CD4-positive, alpha-beta T cell treated with Interleukin-10 for 1 hour (primary cell): ENCODE measurements at places on chromosomes 5 and 9.
A peak's percentile ranks its signal among the peaks of the same experiment; 100 is the strongest.

DNA sequence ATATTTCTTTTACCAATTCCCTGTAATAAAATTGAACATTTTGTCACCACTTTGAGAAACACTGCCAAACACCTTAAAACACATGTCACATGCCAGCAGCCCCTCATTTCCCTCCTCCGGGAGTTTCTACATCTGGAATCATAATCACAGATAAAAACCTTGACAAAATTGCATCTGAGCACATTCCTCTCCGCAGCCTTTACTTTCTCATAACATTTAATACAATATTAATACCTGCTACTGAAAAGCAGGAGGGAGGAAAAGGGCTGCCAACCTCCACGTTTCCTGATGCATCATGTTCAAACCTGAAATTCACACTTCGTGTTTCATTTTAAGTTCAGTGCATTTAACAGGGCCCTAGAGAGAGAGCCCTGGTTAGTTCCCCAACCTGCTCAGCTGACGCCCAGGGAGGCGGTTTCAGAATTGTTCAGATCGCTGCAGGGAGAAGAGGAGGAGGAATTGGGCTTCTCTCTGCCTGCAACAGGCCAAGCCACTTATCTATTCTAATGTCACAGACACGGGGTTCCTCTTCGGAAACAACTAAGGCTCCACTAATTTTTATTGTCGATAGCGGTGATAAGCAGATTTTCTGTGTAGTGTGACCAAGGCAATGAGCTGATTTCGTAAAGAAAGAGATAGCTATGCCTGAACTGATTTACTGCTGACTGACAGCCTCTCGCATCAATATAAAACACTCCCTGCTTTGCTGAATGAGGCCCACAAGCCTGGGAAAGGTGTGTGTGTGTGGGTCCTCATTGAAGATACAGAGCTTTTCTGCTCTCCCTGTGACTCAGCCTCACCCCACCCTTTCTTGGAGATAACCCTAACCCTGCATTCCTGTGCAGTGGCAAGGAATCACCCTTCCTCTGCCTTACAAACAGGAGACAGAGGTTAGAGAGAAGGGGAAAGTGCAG lies 4.9 kb upstream of the LHX2 start:
- no peak for DNase-seq

DNA sequence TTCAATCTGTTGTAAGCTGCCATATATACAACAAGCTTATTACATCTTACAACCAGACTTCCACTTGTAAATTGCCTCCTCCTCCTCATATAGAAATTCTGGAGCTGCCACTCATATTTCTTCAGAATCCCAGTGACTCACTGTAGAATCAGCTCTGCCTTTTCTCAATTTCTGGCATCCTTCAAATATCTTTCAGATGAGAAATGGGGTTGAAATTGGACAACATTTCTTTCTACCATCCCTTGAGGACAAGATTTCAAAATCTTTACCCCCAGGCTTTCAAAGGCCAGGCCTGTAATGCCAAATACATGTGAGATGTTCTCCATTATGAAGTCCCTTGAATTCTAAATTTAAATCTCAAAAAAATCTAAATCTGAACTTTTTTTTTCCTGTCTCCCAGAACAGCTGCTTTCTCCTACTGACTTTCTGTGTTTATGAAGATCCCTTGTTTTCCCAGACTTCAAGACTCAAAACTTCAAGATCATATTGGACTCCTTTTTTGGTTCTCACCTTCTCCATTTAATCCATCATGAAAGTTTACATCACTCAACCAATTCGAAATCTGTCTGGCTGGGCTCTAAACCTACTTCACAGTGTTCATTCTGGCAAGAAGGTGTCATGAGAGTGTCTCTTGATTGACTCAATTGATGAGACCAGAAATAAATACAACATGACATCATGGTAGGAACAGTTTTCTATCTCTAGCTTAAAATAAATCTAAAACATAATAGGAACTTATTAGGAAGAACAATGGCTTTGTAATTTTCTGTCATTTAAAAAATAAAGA lies 109.8 kb downstream of the HMHB1 start:
- DNase-seq: no peak

GRCh38 chr9:82010711-82011110 lies 22.1 kb downstream of the SPATA31D1 start:
- no peak for DNase-seq

DNA sequence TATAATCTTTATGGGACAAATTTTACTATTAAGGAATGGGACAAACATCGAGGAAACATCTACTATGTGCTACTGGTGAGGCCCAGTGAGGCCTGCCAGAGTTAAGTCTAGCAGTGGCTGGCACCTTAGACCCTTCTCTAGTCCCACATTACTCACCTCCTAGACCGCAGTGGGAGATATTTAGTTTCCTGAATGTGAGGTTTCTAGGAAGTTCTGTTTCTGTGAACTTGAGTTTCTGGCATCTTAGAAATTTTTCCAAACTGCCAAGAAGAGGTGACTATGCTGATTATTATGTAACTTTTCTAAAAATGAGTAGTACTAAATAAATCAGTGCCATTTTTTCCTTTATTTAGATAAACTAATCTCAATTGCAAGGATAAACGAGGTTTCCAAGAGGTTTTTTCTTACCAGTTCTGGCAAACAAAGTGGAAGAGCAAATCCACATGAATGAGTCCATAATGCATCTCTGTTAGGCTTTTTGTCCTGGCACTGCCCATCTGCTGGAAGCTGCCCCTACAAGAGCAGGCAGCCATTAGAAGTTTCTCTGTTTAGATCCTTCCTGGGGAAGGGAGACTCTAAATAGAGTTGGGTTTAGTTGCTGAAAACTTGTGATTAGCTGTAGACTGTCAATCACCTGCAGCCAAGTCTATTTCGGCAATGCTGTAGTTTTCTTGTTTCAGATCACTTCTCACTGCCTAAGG lies 348.7 kb downstream of the MAN2A1 start:
- DNase-seq: no peak

- no peak for DNase-seq
These were observed 608.6 kb downstream of the SLCO4C1 start for GRCh38 chr5:101687349-101687985.

DNA sequence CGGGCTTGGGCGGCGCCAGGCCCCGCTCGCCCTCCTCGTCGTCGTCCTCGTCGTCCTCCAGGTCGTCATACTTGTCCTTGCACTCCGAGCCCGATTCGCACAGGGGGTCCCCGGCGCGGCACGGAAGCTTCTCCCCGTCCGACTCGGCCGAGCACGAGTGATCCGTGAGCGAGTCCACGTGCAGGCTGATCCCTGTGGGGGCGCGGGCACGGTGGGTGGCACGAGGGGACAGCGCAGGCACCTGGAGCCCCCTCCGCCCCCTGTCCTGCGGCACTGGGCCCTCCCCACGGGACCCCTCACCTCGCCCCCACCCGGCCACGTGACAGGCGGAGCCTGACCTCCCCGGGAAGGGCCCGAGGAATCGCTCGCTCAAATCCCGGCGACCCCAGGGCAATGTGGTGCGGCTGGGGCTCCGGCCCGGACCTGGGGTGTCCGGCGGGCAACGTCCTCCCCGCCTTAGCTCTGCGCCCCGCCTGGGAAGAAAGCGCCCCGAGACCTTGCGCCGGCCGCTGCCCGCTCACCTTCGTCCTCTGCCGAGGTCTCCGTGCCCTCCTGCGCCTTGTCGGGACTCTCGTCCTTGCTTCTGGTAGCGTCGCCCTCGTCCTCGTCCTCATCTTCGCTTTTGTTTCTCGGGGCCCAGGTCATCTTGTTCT lies 2.5 kb downstream of the IRX2 start:
- DNase-seq: no peak

DNA sequence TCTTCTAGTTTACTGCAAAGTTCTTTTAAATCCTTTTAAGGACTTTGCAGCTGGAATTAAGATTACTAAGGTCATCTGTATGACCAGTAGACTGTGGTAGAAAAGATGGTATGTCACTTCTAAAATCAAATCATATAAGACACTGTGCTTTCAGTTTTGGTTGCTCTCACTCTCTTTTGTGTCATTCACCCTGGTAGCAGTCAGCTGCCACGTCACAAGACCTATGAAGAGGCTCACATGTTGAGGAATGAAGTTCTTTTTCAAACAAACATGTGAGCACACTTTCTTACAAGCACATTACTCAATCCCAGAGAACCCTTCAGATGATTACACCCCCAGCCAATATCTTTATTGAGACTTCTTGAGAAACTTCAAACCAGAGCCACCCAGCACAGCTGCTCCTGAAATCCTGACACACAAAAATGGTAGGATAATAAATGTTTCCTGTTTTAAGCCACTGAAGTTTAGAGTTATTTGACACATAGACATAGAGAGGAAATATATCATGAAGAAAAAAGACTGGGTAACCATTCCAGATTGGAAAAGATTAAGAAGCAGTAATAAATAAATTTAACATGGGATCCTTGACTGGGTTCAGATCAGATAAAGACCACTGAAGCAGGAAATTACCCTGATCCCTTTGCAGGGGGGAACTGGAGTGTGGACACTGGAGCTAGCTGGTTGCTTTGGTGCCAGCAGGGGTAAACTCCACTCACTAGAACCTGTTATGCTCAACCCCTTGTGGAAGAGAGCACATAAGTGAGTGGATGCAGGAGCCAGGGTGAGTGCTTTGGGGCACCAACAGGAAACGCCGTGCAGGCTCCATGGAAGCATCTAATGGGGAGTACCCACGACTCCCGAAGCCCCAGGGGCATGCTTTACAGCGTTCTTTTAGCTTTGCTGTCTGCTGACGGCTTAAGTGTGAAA lies 64.1 kb downstream of the SLCO4C1 start:
- DNase-seq: no peak

DNA sequence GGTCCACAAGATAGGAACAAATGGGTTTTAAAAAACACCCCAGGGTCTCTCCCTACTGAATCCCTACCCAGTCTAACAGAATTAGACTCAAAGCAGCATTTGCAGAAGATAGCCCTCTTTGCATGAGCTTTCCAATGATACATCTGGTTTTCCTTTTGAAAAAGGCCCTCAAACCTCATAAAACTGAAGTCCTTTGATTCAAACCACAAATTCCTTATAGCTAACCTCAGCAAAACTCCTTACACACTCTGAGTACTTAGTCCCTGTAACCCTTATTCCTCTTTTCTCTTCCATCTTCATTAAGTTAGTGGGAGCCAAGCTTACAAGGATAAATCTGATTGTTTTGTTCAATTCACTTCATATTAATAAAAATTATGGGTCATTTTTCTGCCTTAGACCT lies 90.5 kb upstream of the TNC start:
- no peak for DNase-seq

DNA sequence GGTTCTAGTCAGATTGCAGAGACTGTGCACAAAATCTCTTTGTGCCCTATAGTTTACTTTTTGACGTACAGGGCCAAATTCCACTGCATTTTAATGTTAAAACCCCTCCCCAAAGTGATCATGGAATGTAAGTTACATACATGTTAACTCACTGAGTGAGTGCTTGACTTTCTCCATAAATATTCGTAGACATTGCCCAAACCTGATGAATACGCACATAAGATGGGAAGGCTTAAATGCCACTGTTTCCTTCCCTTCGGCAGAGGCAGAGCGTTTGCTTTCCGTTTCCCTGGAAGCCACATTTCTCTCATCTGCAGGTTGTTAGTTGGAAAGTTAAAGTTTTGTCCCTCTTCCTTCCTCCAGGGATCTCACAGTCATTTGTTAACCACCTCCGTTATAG lies 286.2 kb downstream of the MCTP1 start:
- DNase-seq: no peak

DNA sequence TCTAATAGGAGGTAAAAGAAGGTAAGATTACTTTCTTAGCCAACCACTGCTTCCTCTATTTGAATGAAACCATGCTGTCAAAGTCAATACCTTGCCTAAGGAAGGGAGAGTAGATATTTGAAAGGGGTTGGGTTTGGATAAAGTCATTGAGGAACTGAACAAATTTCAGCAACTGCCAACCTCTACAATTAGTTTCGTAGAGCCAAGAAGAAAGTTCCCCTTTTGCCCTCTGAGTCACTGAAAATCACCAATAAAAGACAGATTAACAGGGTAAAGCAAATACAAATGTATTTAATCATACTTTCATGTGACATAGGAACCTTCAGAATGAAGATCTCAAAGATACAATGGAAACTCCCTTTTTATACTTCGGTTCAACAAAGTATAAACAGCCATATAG lies 615.7 kb downstream of the GABRG2 start:
- no peak for DNase-seq

DNA sequence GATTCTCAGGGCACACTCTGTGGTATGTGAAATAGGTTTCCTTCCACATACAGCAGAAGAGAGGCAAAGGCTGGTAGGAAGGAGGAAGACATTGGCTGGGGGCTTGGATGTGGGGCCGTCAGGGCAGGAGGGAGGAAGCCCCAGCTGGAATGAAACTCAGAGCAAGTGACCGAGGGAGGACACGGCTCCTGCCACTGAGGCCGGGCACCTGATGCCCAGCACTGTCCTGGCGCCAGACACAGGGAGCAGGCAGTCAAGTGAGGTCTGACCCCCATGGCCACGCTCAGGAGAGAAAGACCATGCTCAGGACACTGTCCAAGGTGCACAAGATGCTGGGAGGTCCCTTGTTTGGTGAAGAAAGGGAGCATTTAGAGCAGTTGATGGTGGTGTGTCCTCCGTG lies 245.5 kb downstream of the CACNA1B start:
- no peak for DNase-seq

GRCh38 chr5:60232036-60232795 lies 338.7 kb upstream of the PDE4D start:
- DNase-seq: no peak

- DNase-seq: no peak
These were observed 70.8 kb downstream of the MRPL36 start for GRCh38 chr5:1728846-1729245.

- DNase-seq: no peak
These were observed 5.4 kb upstream of the FOXE1 start for GRCh38 chr9:97847474-97848214.

- DNase-seq: no peak
These were observed 344.0 kb downstream of the PTPRD start for GRCh38 chr9:10268531-10269485.

GRCh38 chr9:132283863-132284262 lies 70.9 kb downstream of the SETX start:
- DNase-seq: no peak

- no peak for DNase-seq
These were observed 181.1 kb upstream of the RAD23B start for GRCh38 chr9:107102011-107102410.

DNA sequence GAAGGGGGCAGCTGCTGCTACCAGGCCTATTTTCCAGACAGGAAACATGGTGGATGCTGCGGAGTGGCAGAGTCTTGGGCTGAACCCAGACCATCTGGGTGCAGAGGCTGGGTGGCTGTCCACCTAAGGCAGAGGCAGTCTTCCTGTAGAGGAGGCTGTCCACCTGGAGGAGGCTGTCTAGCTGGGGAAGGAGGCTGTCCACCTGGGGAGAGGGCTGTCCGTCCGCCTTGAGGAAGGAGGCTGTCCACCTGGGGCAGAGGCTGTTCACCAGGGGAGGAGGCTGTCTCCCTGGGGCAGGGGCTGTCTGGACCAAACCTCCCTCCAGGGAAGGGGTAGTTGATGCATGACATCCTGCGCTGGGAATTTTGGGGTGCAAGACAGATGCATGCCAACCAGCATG lies 39.2 kb upstream of the BARHL1 start:
- no peak for DNase-seq

GRCh38 chr9:107155244-107155817 lies 127.7 kb upstream of the RAD23B start:
- DNase-seq: no peak

- peak; percentile 48 for DNase-seq
These were observed 15.1 kb downstream of the IFNA1 start for GRCh38 chr9:21455320-21455719.

GRCh38 chr5:63854076-63854475 lies 108.2 kb downstream of the HTR1A start:
- DNase-seq: no peak

GRCh38 chr5:133321833-133322420 lies 270.1 kb downstream of the HSPA4 start:
- peak; percentile 21 for DNase-seq
